Colonic mucosa (tissue), 4 donors: ENCODE measurements at places on chromosomes 3 and 15. TPM values are rescaled to one million over a fixed set of nuclear protein-coding genes. Genes with fewer than 3 reads are reported as not detected.

DNA sequence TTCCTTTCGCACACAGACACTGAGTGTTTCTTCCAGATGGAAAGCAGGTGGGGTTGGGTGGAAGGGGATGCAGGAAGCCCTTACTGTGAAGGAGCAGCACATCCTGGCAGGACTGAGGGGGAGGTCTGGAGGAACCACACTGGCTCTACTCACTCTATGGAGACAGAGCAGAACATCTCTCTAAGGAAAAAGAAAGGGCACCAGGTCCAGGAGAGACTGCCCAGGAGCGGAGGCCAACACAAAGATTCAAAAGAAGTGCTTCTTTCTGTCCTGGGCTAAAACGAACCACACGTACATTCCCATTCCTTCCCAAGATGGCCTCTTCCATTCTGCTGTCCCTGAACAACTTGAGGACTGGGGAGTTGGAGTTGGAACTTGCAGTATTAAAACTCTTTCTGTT lies 13.8 kb upstream of the VIPR1 start:
- no peaks in the 10 kb centered on the region for H3K36me3 ChIP-seq
- DNase-seq = no peak
- H3K4me3 ChIP-seq = no peak overlapping the region
- H3K4me1 ChIP-seq = peaks cover 3% of the 10 kb centered on the region

DNA sequence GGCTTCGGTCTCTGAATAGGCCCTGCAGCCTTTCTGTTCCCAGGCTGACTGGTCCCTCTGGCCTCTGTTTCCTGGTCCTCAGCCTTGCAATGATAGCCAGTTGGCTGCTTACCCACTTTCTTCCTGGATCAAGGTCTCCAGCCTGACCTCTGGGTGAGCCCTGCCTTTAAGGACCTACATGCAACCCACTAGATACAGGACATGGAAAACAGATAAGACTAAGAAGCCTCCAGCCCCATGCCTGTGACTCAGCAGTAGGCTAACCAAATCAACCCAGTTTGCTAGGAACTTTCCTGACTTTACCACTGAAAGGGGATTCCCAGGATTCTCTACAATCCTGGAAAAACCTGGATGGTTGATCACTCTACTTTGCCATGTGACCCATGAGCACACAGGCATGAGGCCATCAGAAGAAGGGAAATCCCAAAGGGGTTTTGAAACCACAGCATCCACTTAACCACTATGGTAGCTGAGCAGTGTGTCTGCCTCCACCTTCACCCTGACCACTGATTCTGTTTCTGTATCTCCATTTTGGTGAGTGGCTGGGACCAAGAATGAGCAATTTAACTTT lies 188.1 kb downstream of the CHST2 start:
- H3K4me1 ChIP-seq = peaks cover 3% of the 10 kb centered on the region
- no peak overlapping the region for H3K27ac ChIP-seq
- DNase-seq = no peak

Gene AHSG
- not detected for total RNA-seq

GRCh38 chr3:65607101-65607500 lies 431.6 kb downstream of the MAGI1 start:
- no peaks in the 10 kb centered on the region for H3K4me1 ChIP-seq
- no peak overlapping the region for H3K27ac ChIP-seq
- H3K36me3 ChIP-seq = no peaks in the 10 kb centered on the region
- H3K27me3 ChIP-seq = no peaks in the 10 kb centered on the region
- DNase-seq = no peak
- no peak overlapping the region for H3K4me3 ChIP-seq

GRCh38 chr3:44076221-44076829 lies 165.4 kb upstream of the TOPAZ1 start:
- no peaks in the 10 kb centered on the region for H3K36me3 ChIP-seq
- H3K27ac ChIP-seq = no peak overlapping the region
- DNase-seq = no peak
- no peaks in the 10 kb centered on the region for H3K27me3 ChIP-seq
- H3K4me1 ChIP-seq = no peaks in the 10 kb centered on the region
- H3K4me3 ChIP-seq = no peak overlapping the region

DNA sequence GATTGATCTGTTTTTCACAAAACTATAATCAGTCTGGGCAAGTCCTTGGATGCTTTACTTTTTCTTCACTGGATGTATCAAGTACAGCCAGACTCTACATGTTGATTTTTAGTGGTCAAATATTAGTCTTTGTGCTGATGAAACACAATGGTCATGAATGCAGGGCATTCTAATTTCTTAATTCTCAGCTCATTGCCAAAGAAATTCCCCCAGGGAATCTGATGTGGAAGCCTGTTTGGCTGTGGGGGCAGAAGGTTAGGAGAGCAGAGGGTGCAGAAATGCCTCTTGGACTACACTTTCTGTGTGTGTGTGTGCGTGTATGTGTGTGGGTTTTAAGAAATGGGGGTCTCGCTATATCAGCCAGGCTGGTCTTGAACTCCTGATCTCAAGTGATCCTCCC lies 48.7 kb upstream of the HACD2 start:
- no peaks in the 10 kb centered on the region for H3K27me3 ChIP-seq
- no peaks in the 10 kb centered on the region for H3K4me1 ChIP-seq
- no peak overlapping the region for H3K27ac ChIP-seq
- DNase-seq = no peak
- no peak overlapping the region for H3K4me3 ChIP-seq

DNA sequence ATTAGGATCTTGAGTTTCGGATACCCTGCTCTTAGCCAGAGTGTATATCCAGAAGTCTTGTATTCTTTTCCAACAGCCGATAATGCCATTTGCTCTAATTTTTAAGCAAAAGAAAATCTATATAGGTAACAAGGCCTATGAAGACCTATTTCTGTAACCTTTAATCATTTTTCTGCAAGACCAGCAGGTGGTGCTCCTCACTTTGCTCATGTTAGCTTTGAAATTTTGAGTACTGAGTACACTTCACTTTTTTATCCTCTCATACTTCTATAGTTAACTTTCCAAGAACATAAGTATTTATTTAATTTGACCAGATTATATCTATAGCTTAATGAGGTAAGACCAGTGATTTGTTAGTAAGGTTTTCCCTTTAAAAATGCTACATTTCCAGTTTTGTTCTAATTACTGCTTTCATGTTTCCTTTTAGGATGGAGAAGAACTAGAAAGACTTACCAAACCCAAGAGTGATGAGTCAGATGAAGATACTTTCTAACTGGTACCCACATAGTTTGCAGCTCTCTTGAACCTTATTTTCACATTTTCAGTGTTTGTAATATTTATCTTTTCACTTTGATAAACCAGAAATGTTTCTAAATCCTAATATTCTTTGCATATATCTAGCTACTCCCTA lies 20.5 kb downstream of the SLC35A5 start:
- H3K36me3 ChIP-seq = no peaks in the 10 kb centered on the region
- H3K27ac ChIP-seq = no peak overlapping the region
- H3K4me3 ChIP-seq = no peak overlapping the region
- H3K27me3 ChIP-seq = no peaks in the 10 kb centered on the region
- DNase-seq = no peak
- H3K4me1 ChIP-seq = no peaks in the 10 kb centered on the region

DNA sequence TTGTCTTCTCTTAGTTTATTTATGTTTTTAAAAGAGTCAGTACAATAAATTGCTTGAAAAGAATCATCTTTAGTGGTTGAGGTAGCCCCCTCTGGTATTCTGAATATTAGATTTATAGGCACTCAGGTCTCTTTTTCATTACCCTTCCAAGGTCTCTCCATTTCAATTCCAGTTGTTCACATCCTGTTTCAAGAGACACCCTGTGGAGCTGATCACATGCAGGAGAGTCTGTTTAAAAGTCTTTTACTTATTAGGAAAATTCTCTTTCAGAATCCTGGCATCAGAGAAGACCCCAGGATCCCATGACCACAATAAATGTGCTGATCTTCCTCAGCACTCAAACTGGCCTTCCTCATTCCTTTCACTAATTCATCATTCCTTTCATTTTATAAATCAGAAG lies 195.7 kb downstream of the ZIC4 start:
- no peak overlapping the region for H3K27ac ChIP-seq
- no peak for DNase-seq
- H3K4me1 ChIP-seq = no peaks in the 10 kb centered on the region

GRCh38 chr3:135311699-135312098 lies 516.6 kb downstream of the EPHB1 start:
- no peaks in the 10 kb centered on the region for H3K36me3 ChIP-seq
- no peak overlapping the region for H3K27ac ChIP-seq
- no peaks in the 10 kb centered on the region for H3K27me3 ChIP-seq
- no peaks in the 10 kb centered on the region for H3K4me1 ChIP-seq
- no peak overlapping the region for H3K4me3 ChIP-seq
- DNase-seq = no peak

Gene CERS3
- not detected for total RNA-seq

Gene LRRC28
- 27.2 TPM for total RNA-seq

GRCh38 chr15:74336061-74337005 lies 31.1 kb downstream of the CYP11A1 start:
- no peak overlapping the region for H3K4me3 ChIP-seq
- no peak overlapping the region for H3K27ac ChIP-seq
- no peak for DNase-seq
- H3K4me1 ChIP-seq = no peaks in the 10 kb centered on the region
- no peaks in the 10 kb centered on the region for H3K27me3 ChIP-seq

DNA sequence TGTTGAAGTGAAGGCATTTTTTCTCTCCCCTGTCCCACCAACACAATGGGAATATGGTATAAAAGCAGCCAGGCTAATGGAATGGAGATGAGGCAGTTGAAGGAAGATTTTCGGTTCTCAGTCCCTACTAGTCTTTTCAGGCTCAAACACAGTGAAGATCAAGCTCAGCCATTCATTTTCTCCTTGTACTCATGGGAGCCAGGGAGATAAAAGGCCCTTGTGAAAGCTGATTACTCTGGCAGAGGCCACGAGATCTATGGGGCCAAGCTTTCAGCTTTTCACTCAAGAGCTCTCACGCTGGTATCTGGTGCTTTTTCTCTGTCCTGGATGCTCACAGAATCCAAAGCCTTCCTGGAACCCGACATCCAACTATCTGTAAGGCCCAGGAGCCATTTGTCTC lies 14.5 kb upstream of the FAN1 start:
- no peaks in the 10 kb centered on the region for H3K4me1 ChIP-seq
- H3K27ac ChIP-seq = no peak overlapping the region
- H3K27me3 ChIP-seq = no peaks in the 10 kb centered on the region
- DNase-seq = no peak
- H3K4me3 ChIP-seq = no peak overlapping the region
- no peaks in the 10 kb centered on the region for H3K36me3 ChIP-seq

DNA sequence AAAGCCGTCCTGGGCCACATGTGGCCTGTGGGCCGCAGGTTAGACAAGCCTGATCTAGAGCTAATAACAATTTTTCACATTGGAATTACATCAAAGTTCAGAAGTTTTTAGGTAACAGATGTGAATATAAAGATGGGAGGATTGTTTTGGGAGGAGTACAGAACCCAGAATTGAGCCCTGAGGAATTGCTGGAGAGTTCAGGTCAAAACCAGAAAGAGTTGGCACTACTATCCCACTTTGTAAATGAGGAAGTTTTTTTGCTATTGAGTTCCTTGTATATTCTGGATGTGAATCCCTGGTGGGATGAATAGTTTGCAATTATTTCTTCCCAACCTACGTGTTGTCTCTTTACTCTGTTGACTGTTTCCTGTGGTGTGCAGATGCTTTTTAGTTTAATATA lies 109.5 kb upstream of the LIPC start:
- H3K4me1 ChIP-seq = no peaks in the 10 kb centered on the region
- no peaks in the 10 kb centered on the region for H3K36me3 ChIP-seq
- no peak overlapping the region for H3K4me3 ChIP-seq
- H3K27me3 ChIP-seq = no peaks in the 10 kb centered on the region
- H3K27ac ChIP-seq = no peak overlapping the region
- no peak for DNase-seq

DNA sequence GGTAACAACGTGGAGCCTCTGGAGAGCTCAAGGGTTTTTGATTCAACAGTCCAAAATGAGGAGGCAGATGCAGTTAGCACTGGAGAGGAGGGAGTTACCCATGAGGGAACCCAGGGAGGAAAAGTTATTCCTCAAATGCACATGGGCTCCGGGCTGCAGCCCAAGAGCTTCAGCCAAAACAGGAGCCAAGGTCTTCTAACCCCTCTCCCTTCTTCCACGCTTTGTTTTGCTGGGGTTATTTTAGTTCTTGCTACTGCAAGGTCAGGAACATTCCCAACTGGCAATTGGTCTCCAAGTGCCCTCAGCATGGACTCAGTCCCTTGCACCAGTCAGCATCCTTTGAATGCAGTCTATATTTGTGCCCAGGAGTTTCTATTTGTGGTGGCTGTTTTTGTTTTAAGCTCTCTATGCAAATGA lies 90.0 kb downstream of the TGFBR2 start:
- no peaks in the 10 kb centered on the region for H3K4me1 ChIP-seq
- DNase-seq = no peak
- H3K27ac ChIP-seq = no peak overlapping the region
- H3K27me3 ChIP-seq = no peaks in the 10 kb centered on the region
